ENCODE measurements at places on chromosomes 5 and 9. TPM values are rescaled to one million over a fixed set of nuclear protein-coding genes. Genes with fewer than 3 reads are reported as not detected.

DNA sequence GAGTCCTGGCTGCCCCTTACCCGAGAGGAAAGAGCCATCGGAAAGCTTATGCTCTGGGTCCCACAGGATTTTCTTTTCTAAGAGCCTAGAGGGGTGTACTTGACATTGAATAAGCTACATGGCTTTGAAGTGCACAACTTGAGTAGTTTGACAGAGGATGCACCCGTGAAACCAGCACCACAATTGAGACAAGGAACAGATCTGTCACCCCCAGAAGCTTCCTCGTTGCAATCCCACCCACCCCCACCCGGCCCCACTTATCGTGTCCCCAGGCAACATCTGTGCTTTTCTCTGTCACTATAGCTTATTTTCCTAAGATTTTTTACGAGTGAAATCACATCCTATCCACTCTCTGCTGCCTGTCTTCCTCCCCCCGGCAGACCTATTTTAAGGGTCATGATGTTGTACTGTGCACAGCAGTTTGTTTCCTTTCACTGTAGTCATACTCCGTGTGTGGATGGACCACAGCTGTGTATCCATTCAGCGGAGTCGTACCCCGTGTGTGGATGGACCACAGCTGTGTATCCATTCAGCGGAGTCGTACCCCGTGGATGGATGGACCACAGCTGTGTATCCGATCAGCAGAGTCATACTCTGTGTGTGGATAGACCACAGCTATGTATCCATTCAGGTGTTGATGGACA is 8.8 kb upstream of the FCN2 start:
- H3K27ac ChIP-seq = no peak overlapping the region
- H3K4me3 ChIP-seq = no peak overlapping the region
- no peaks in the 10 kb centered on the region for H3K4me1 ChIP-seq
- H3K36me3 ChIP-seq = no peaks in the 10 kb centered on the region
- no peak for DNase-seq

DNA sequence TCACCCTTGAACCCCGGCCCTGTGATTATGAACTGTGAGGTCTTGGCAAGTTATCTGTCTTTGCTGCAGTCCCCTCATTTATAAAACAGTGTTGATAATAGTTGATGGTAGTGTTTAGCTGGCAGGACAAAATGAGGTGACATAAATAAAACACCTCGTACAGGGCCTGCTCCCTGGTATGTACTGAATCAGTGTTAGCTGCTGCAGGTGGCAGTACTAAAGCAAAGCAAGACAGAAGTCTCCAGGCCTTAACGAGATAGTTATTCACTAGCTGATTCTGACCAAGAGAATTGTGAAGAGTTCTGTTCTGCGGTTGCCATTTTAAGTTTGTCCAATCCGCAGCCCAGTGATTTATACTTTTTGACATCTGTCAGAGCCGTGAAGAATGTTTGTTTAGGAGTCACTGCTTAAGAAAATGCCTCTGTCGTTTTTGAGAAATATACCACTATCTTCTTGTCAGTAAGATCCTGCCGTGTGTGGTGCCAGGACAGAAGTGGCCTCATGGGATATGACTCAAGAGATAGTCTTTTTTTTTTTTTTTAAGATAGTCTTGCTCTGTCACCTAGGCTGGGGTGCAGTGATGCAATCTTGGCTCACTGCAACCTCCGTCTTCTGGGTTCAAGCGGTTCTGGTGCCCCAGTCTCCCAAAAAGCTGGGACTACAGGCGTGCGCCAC is 75.9 kb downstream of the KDM4C start:
- H3K27ac ChIP-seq = no peak overlapping the region
- no peak overlapping the region for H3K4me3 ChIP-seq
- no peaks in the 10 kb centered on the region for H3K27me3 ChIP-seq
- H3K4me1 ChIP-seq = no peaks in the 10 kb centered on the region
- peaks cover 59% of the 10 kb centered on the region for H3K36me3 ChIP-seq

DNA sequence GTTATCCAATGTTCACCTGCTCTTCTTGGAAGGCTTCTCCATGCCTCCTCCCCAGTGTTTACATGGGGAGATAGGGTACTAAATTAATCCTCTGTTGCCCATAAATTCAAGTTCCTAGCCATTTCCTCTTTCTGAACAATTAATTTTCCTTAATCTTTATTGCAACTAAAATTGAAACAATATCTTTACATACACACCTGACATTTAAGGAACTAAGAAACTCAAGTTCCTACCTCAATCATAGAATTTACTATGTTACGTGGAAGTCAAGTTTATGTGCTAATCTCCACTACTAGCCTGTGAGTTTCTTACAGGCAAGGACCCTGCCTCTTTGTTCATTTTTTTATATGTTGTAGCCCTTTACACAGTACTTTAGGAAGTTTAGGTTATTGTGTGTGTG is 10.1 kb upstream of the ADRB2 start:
- H3K27me3 ChIP-seq = peaks cover 16% of the 10 kb centered on the region
- no peak for DNase-seq
- H3K4me3 ChIP-seq = no peak overlapping the region

ANKRD18A gene
- 1.9 TPM for total RNA-seq

TMEM232 gene
- 0.64 TPM for total RNA-seq

DNA sequence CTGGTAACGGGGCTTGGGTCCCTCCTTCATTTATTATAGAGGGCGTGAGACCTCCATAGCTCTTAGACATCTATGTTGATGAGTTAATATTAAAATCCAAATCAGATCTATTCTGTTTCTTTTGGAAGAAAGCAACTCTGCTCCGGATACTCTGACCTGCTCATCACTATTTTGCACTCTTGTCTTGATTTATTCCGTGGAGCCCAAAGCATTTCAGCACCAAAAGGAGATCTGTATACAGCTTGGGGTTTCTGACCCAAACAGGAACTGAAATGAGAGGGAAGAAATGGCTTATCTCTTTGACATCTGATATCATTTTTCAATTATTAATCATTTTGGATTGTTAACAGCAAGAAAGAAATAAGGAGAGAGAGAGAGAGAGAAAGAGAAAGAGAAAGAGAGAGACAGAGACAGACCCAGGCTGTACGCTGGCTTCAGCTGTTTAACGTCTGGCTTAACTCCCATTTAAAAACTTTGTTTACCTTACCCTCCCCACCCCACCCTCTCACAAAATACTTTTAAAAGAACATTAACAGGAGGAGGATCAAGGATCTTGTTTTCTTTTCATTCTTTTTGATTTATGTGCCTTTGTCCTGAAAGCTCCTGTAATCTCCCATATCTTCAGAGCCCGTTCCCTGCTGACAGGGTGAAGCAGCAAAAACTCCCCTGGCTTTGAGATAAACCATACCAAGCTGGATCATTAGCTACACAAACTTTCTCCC is 231.4 kb upstream of the TUT7 start:
- no peaks in the 10 kb centered on the region for H3K27me3 ChIP-seq
- peak overlapping the region; percentile 61 for H3K27ac ChIP-seq
- peak overlapping the region; percentile 53 for H3K4me3 ChIP-seq
- no peak for DNase-seq
- H3K36me3 ChIP-seq = no peaks in the 10 kb centered on the region

LCN12 gene
- total RNA-seq = 3.5 TPM

CCNJL gene
- total RNA-seq = not detected

REEP2 gene
- 0.77 TPM for total RNA-seq

FOXD1 gene
- total RNA-seq = not detected

MELK gene
- total RNA-seq = 66.0 TPM

BARHL1 gene
- total RNA-seq = not detected

DNA sequence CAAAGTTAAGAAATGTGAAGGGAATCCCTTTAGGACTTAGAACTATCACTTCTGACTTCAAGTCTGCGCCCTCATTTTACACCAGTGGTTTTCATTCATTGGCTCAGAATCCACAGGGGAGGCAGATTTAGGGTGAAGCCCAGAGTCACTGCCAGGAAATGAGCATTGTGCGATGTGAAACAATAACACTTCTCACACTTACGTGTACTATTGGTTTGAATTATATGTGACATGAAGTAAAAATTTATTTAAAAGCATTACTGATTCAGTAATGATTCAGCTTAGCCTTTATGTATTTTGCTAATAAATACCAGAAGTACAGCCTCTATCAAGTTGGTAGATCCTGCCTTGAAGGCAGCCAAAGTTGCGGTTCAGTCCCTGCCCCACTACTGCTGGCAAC is 98.6 kb downstream of the PAM start:
- no peaks in the 10 kb centered on the region for H3K36me3 ChIP-seq
- no peak overlapping the region for H3K27ac ChIP-seq
- H3K4me3 ChIP-seq = no peak overlapping the region
- H3K4me1 ChIP-seq = peaks cover 9% of the 10 kb centered on the region
- DNase-seq = no peak

DNA sequence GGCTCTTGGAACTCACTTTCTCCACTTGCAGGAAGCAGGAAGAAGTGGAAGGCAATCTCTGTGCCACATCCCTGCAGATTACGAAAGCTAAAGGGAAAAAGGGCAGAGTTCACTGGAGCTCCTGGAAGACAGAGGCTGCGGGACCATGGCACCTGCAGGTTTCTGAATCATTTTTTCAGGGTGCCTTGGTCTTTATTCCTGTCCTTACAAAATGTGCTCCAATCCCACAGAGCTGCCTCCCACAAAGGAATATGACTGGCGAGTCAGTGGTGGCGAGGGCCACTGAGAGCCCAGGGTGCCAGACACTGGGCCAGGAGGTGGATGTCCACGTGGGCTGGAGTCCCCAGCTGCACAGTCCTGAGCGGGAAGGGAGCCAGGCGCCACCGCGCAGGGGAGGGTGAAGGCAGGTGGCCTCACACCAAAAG is 183.0 kb downstream of the FANCC start:
- no peak overlapping the region for H3K27ac ChIP-seq
- DNase-seq = no peak
- no peak overlapping the region for H3K4me3 ChIP-seq
- H3K4me1 ChIP-seq = no peaks in the 10 kb centered on the region
- H3K27me3 ChIP-seq = no peaks in the 10 kb centered on the region
- H3K36me3 ChIP-seq = no peaks in the 10 kb centered on the region

- no peaks in the 10 kb centered on the region for H3K4me1 ChIP-seq
- no peaks in the 10 kb centered on the region for H3K27me3 ChIP-seq
- no peaks in the 10 kb centered on the region for H3K36me3 ChIP-seq
- no peak overlapping the region for H3K4me3 ChIP-seq
- no peak for DNase-seq
Observed at GRCh38 chr5:154367101-154367500, 78.7 kb upstream of the SAP30L start.

GRCh38 chr9:124365036-124365435 is 50.2 kb downstream of the PSMB7 start:
- DNase-seq = no peak
- H3K4me1 ChIP-seq = peaks cover 2% of the 10 kb centered on the region
- H3K36me3 ChIP-seq = no peaks in the 10 kb centered on the region
- no peak overlapping the region for H3K4me3 ChIP-seq
- no peak overlapping the region for H3K27ac ChIP-seq

GRCh38 chr5:140337880-140338279 is 8.5 kb downstream of the HBEGF start:
- peak overlapping the region; percentile 7 for H3K27ac ChIP-seq
- H3K4me3 ChIP-seq = no peak overlapping the region
- H3K4me1 ChIP-seq = peaks cover 60% of the 10 kb centered on the region
- H3K27me3 ChIP-seq = no peaks in the 10 kb centered on the region
- DNase-seq = no peak

LCN15 gene
- total RNA-seq = not detected

DNA sequence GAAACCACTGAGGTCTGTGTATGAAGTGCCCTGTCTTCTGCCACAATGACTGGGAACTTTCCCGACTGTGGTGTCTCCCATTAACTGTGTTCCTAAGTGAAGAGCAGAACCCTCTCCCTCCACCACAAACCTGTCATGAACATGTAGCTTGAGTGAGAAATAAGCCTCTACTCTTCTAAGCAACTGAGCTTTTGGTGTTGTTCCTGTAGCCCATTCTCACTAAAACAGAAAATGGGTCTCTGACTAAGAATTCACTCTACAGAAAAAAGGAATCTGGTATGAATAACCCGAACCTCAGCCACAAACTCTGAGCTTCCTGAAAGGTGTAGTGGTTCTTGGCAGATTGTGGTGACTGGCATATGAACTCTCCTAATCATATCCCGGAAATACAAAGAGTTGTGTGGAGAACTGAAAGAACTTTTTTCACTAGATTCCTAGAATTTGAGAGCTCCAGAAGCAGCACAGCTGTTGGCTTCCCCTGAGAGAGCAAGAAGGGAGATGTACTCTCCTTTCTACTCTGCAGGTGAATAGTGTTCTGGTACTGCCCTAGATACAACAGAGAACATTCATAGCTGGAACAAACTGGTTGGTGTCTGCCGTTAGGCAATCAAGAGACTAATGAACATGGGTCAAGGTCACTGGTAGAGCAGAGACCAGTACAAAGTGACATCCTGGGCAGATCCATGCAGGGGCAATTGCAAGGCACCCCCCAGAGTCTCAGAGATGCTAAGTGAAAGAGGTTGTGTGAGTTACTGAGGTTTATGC is 283.8 kb downstream of the PDE4D start:
- H3K36me3 ChIP-seq = no peaks in the 10 kb centered on the region
- peaks cover 4% of the 10 kb centered on the region for H3K27me3 ChIP-seq
- H3K4me1 ChIP-seq = peaks cover 22% of the 10 kb centered on the region
- no peak overlapping the region for H3K4me3 ChIP-seq
